SJCRH30 (cell line): ENCODE measurements at places on chromosomes 1 and 21.

DNA sequence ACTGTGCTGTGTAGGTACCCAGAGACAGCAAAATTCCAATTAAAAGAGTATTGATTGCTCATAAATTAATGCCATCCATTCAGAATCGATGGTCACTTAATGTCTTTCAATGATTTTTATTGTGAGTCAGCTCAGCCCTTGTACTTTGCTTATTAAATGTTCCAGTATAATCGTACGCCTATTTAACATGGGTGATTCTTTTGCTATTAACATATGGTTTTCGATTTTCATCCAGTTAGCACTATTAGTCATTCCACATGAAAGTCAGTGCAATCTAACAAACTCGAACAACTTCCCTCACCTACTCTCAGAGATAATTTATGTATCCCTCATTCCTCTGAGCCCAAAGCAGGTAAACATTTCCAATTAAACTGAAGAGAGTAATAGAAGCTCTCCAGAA lies 109.6 kb upstream of the APP start:
- DNase-seq = no peak

- DNase-seq = peak; percentile 68
Observed at GRCh38 chr1:17014671-17015567, 3.2 kb upstream of the ATP13A2 start.

DNA sequence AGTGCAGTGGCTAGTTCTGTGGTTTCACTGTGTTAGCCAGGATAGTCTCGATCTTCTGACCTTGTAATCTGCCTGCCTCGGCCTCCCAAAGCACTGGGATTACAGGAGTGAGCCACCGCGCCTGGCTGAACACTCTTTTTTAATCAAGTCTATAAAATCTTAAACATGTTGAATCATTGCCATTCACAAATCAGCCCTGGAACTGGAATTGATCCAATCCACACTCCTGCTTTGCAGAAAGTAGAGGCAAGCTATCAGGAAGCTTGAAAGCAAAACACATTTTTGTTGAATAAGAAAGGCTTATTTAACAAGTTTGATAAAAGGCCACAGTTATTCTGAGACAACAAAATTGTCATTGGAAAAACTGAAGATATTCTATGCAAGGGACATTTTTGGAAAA lies 18.3 kb upstream of the EFHD2 start:
- no peak for DNase-seq

GRCh38 chr1:181396171-181396670 lies 87.1 kb upstream of the CACNA1E start:
- DNase-seq = no peak

DNA sequence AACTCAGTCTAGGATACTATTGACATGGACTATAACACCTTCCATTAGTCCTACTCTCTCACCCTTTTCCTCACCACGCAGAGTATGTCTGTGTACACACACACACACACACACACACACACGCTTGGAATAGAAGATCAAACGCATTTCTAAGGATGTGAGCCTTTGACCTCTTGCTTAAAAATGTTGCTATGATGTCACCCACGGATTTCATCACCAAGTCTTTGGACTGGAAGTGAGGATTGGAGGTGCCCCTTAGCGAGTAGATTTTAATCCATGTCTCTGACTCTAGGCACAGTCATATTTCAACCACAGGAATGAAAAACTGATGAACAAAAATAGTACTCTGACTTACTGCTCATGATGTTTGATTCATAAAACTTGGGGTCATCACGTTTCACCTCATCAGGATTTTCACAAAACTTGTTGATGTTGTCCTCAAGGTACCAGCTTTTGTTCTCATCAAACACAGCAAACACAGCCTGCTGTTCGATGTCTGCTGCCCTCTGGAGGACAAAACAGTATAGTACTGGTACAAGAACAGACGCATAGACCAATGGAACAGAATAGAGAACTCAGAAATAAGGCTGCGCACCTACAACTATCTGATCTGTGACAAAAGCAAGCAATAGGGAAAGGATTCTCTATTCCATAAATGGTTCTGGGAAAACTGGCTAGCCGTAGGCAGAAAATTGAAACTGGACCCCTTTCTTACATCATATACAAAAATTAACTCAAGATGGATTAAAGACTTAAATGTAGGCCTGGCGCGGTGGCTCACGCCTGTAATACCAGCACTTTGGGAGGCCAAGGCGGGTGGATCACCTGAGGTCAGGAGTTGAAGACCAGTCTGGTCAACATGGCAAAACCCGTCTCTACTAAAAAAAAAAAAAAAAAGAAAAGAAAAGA lies 39.9 kb downstream of the F5 start:
- peak; percentile 61 for DNase-seq

DNA sequence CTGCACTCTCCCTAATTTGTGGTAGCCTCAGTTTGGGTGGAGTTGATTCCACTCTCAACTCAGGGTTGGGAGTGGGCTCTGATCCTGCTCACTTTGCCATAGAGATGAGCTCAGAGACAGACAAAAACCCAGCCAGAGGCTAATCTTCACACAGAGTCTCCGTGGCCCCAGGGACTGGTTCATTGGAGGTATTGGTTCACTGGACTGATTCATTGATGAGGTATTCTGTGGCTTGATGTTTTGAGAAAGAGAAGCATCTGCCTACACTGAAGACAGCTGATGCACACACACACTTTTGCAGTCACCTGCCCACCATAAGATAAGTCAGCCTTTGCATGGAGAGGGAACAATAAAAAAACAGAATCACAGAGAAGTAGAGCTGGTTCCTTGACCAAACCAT lies 183.8 kb downstream of the AJAP1 start:
- DNase-seq = no peak

GRCh38 chr21:15241997-15242736 lies 177.4 kb upstream of the NRIP1 start:
- DNase-seq = no peak

- DNase-seq = no peak
Observed at GRCh38 chr1:95028954-95029353, 43.8 kb downstream of the ALG14 start.
